ENCODE measurements at places on chromosomes 6 and 20.

GRCh38 chr6:148398244-148398643 is 55.6 kb downstream of the SASH1 start:
- no peak for DNase-seq

GRCh38 chr20:40999841-41000240 is 28.8 kb upstream of the TOP1 start:
- no peak for DNase-seq

DNA sequence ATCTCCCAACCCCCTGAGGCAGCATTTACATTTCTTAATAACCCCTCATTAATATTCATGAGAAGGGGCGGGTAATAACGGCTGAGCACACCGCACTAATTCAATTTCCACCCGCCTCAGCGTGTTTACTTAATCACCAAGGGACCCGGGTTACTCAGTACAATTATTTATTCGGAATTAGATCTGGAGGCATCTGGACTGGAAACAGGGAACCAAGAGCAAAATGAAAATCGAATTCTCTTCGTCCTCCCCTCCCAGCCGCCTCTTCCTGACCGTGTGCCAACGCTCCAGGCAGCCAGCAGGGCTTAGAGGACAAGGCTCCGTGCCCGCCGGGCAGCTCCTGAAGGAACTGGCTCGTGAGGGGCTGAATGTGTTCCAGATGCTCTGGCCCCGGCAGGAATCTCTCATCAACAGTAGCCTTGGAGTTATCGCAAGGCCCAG is 23.5 kb upstream of the CTNNBL1 start:
- DNase-seq = no peak

DNA sequence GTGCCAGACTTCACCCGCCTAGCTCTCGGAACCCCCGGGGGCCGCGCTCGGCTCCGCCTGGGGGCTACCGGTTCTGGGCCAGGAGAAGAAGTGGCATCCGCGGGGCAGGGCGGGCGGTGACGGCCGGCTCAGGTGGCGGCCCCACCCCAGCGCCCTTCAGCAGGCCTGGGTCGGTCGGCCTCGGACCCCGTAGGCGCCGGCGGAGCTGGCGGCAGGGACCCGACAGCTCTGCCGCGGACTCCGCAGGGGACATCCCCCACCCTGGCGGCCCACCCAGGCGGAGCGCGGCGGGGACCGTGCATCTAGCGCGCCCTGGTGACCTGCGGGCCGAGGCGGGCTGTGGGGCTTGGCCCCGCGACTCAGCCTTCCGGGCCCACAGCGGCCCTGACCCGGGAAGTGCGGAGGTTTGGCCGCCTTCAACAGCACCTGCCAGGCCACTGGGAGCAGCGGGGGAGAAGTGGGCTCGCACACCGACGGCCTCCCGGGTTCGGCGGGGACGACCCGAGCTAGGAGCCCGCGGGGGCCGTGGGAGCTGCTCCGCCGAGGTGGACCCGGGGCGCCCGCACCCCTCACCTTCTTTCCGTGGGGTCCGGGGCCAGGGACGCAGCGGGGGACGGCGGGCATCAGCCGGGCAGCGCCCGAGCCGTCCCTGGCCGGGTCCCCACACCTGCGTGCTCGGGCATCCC is 87.1 kb downstream of the TMEM242 start:
- no peak for DNase-seq

- no peak for DNase-seq
Observed at GRCh38 chr6:93423542-93423941, 4.2 kb upstream of the EPHA7 start.

DNA sequence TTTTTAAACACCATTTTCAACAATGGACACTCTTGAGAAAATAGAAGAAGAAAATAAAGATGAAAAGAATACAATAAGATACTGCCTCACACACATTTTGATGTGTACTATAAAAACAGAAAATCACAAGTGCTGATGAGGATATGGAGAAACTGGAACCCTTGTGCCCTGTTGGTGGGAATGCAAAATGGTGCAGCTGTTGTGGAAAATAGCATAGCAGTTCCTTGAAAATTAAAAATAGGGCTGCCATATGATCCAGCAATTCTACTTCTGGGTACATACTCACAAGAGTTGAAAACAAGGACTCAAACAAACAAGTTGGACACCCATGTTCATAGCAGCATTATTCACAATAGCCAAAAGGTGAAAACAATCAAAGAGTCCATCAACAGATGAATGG is 173.0 kb downstream of the KIF16B start:
- no peak for DNase-seq

- no peak for DNase-seq
Observed at GRCh38 chr6:15956205-15957106, 172.4 kb upstream of the MYLIP start.

DNA sequence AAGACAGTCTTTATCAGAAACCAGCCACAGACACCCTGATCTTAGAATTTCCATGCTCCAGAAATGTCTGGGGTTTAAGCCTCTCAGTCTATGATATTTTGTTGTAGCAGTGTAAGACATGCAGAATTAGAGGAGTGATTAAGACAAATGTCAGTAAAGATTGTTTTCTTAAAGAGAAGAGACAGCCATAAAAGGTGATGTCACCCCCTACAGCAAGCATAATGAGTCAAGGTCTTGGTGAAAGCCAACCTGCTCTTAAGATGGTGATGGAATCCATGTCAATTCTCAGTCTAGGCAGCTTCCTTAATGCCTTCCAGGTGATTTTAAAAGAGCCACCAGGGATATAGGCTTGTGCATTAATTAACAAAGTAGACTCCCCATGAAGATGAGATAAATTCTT is 849.9 kb upstream of the EPHA7 start:
- DNase-seq = no peak

- DNase-seq = no peak
Observed at GRCh38 chr6:117906958-117907600, at the start of gene SLC35F1. TSS of gene SLC35F1 (plus strand) at chr6:117907264.

DNA sequence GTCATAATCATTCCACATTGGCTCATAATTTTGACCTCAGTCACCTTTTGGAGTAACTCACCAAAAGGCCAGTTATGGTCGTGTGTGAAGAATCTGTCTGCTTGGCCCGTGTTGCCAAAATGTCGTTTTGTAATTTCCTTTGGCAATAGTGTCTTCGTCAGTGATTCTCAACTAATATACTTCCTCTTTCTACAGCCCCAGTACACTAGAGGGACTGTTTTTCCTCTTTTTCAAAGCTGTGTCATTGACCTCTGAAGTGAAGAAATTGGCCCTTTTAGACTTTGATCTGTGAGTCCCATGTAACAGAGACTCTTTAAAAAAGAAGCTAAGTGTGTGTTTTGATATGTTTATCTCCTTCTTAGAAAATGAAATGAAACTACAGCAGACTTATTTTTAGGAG is 5.2 kb downstream of the FOXO3 start:
- no peak for DNase-seq

DNA sequence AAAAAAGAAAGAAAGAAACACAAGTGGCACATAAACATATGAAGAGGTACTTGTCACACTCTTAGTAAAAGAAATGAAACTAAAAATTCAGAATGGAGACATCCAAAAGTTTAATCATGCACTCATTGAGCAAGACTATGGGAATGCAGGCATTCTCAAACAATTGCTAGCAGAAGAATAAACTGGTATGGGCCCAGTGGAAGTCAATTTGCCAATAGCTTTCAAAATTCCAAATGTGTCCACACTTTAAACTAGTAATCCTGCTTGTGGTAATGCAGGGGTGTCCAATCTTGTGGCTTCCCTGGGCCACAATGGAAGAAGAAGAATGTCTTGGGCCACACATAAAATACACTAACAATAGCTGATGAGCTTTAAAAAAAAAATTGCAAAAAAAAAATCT is 97.4 kb downstream of the EPB41L2 start:
- no peak for DNase-seq

GRCh38 chr6:10269814-10270472 is 144.9 kb downstream of the TFAP2A start:
- DNase-seq = no peak

DNA sequence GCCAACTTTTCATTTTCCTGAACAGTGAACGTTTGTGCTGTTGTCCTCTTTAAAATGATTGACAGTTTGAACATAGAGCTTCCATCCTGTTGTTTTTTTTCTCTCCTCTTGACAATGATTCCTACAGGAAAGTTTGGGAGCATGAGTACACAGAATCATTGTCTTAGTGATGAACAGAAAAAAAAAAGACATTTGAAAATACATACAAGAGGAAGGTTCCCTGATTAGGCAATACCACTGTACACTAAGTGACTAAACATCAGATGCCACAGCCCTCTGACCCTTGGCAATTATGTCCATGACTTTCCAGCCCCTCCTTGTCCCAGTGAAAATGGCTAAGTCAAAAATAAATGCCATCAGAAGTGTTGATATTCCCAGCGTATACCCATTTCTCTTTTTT is 71.5 kb downstream of the RTN4IP1 start:
- DNase-seq = no peak

GRCh38 chr6:99606656-99607415 is at the start of gene PRDM13:
TSS of gene PRDM13 (plus strand) at chr6:99606833. CDS start at chr6:99607035, 202 bp downstream.
- DNase-seq = no peak

DNA sequence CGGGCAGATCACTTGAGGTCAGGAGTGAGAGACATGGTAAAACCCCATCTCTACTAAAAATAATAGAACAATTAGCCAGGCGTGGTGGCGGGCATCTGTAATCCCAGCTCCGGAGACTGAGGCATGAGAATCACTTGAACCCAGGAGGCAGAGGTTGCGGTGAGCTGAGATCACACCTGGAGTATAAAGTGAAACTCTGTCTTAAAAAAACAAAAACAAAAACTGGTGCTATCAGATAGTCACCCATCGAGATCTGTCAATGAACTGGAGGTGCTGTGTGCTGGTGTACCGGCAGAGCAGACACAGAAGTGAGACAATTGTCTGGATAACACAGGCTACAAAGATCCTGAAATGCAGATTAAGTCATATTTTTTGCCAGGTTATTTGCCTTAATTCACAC is 24.7 kb downstream of the CTCFL start:
- no peak for DNase-seq

DNA sequence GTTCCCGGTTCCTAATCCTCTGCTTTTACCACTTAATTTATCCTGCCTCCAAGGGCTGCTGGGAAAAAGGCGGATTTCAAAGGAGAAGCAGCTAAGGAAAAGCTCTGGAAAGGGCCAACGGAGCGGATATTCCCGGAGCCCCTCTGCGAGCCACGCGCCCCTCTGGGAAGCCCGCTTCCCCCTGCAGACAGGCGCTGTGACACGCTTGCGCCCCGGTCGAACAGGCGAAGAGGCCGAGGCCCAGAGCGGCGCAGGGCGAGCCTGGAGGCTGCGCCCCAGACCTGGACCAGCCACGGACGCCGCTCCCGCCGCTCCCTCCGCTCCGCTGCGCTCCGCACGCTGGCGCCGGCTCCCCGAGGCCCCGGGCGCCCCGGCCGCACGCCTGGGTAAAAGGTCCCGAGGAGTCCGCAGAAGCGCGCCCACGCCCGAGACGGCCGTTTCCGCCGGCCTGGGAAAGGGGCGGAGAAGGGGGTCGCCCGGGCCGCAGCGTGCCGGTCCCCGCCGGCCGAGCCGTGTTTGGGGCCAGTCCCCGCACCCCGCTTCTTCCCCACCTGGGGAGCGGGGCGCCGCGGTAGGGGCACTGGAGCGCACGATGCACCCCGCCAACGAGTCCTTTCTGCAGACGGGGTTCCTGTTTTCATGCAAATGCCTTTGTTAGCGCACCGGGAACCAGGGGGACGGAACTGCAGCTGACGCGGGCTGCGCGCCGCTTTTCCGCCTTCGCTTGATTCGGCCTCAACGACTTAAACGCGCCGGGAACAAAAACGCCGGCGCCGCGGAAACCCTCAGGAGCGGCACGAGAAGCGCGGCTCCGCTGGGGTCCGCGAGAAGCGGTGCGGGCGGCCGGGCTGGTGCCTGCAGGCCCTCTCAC is 91.9 kb upstream of the SIRPA start:
- no peak for DNase-seq

GRCh38 chr6:86407128-86407527 is 530.2 kb upstream of the HTR1E start:
- DNase-seq = no peak

- no peak for DNase-seq
Observed at GRCh38 chr6:137978252-137978896, 111.3 kb downstream of the TNFAIP3 start.

DNA sequence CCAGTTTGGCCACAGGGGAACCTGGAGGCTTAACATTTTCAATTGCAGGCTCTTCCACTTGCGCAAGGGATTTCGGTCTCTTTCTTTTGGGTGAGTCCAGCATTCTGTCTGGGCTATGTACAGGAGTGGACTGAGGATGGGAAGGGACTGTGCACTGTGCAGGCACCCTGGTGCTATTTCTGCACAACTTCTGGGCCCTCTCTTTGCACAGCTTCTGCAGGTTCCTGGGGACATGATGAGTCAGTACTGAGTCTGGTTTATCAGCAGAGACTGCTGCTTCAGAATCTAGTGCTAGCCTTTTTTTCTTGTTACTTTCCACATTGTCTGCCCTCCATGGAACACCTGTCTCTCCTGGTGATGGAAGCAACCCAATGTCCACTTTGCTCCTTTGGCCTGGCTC is 78.5 kb upstream of the ASF1A start:
- no peak for DNase-seq

DNA sequence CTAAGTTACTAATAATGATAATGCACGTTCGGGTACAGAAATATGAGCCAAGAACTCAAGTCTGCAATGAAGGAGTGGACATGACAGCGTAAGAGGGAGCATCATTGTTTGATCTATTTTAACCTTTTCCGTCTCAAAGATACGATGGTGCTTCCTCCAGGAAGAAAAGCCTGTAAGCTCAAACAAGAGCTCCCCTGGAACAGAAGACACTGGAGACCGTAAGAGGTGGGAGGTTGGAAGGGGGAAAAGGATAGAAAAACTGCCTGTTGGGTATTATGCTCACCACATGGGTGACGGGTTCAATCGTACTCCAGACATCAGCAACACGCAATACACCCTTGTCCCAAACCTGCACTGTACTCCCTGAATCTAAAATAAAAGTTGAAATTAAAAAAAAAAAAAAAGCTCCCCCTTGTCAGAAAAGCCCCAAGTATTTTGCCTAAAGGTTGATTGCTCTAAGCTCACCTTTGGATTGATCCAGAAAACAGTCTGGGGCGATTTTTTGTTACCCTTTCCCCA is 180.5 kb downstream of the TRIM27 start:
- DNase-seq = no peak

DNA sequence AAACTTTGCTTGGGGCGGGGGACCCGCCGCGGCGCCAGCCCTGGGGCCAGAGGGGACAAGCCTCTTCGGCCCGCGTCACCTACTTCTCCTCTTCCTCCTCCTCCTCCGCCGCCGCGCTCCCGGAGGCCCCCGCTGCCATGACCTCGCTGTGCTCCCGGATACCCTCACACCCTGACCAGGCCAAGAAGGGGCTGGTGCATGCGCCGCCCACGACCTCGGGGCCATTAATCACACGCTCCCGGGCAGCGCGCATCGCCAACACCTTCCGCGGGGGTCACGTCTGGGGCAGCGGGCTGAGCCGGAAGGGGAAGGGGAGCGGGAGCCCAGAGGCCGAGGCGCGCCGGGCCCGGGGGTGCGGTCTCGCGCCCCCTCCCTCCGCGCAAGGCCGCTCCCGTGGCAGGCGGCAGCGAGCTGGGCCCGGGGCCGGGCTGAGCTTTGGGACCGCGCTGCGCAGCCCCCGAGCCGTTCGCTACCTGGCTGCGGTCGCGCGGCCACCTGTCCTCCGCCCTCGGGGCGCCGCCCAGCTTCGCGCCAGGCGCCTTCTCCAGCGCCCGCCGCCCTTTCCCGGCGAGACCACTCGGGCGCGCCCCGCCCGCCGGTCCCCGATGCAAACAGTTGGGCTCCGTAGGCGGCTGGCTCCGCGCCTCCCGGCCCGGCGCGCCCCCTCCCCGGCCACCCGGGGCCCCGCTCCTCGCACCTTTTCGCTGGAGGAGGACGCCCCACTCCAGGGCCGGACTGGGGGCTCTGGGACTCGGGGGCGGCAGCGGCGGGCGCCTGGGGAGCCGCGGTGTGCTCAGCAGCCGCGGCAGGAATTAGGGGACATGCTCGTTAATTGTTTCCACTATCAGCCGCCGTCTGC is 575 bp upstream of the CNR1 start:
- DNase-seq = no peak

Measured in stimulated activated CD8-positive, alpha-beta memory T cell treated with anti-CD3 and anti-CD28 coated beads, Interleukin-4, amount 100 ng/mL, for 1 hour (primary cell).